ENCODE measurements at places on chromosomes 6 and 20.
A peak's percentile ranks its signal among the peaks of the same experiment; 100 is the strongest.

DNA sequence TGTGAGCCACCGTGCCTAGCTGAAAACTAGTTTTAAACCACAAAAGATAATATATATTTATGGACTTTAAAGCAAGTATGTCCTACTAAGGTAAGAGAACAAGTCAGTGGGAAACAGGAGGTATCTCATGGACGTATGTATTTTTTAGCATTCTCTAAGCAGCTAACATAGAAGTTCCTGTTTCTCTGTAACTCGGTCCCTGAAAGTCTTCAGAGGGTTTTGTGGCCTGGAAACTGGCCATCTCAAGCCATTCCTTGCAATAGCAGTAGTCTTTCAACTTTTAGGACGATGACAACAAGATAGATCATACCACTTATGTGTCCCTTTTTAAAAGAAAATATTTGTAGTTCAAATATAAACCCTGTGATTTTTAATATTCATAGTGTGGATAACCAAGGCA is 95.6 kb upstream of the RALGAPA2 start:
- DNase-seq, result no peak

- no peak for DNase-seq
Measured at GRCh38 chr6:149254253-149254652, 63.3 kb upstream of the TAB2 start.

DNA sequence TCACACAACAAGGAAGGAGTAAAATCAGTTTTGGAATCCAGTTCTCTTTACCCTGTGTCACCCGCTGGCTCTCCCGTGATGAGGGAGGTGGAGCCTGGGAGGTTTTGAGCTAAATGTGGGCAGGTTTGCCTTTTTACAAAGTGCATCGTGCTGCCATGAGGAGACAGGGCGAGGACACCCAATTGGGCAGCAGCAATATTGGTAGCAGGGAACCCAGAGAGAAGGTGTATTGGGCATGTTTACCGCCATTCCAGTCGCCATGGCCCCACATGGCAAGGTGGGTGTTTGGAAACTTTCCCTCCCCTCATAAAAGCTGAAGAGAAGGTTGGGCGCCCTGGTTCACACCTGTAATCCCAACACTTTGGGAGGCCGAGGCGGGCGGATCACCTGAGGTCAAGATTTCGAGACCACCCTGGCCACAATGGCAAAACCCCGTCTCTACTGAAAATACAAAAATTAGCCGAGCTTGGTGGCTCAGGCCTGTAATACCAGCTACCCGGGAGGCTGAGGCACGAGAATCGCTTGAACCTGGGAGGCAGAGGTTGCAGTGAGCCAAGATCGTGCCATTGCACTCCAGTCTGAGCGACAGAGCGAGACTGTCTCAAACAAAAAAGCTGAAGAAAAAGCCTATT is 3.5 kb upstream of the UBE2V1 start:
- no peak for DNase-seq

- no peak for DNase-seq
Measured at GRCh38 chr6:27785294-27785693, 126.9 kb downstream of the OR2B2 start.

- DNase-seq, result no peak
Measured at GRCh38 chr20:24977797-24978196, 14.8 kb downstream of the APMAP start.

DNA sequence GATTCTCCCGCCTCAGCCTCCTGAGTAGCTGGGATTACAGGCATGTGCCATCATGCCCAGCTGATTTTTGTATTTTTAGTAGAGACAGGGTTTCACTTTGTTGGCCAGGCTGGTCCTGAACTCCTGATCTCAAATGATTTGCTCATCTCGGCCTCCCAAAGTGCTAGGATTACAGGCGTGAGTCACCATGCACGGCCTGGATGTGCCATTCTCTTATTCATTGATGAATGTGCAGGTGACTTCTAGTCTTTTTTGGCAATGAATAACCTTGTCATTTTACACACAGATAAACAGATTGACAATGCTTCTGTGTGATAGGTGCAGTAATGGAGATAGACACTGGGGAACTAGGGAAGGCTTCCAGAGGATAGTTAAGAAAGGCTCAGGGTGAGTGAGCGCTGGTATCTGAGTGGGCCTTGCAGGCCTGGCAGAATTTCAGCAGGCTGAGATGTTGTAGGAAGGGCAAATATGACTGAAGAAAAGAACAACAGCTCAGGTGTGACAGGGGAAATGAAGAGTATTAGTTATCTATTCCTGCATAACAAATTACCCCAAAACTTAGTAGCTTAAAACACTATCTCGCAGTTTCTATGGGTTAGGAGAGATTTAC is 23.3 kb downstream of the PPARD start:
- DNase-seq, result no peak

- no peak for DNase-seq
Measured at GRCh38 chr20:3434232-3434631, 26.8 kb upstream of the DNAAF9 start.

DNA sequence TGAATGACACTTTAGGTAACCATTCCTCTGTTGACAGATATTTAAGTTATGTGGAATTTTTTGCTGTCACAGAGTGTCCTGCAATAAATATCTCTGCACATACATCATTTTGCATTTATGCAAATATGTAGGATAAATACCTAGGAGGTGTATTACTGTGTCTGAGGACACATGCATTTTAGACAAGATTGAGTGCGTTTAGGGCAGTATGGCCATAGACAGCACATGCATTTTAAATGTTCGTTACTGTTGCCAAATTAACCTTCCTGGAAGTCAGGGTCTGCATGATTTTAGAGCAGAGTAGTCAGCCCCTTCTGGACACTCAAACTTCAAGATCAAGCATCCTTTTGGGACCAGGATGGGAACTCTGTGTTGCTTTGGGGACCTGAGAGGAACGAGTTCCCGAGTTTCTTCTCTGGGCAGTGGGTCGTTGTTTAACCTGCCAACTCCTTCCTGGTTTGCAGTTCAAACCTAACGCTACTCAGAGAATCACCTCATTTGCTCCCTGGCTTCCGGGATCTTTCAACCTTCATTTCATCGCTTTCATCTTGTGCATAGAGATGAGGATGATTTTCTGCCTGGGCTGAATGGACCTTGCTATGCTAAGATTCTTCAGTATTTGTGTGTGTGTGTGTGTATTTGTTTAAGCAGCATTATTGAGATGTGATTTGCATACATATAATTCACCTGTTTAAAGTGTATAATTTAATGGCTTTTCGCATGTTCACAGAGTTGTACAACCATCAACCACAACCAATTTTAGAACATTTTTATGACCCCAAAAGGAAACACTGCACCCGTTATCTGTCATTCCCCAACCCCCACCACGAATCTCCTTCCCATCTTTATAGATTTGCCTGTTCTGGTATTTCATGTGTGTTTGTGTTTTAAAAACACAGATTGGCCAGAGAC is 9.8 kb downstream of the BCAS4 start:
- no peak for DNase-seq

DNA sequence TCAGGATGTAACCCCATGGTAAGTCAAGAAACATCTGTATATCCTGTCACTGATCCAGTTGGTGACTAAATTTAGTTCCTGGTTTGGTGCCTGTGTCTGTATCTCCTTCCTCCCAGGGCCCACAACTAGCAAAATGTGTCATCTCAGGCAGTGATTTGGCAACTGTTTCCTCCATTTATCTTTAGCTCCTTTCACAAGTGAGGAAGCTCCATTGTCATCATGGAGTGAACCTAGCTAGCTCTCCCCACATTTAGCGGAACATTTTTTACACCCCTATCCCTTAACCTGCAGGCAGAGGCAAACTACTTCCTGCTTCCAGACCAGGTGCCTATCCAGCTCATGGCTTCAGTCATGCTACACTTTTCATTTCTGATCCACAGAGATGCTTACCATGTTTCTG is 99.5 kb downstream of the IPCEF1 start:
- DNase-seq, result no peak

DNA sequence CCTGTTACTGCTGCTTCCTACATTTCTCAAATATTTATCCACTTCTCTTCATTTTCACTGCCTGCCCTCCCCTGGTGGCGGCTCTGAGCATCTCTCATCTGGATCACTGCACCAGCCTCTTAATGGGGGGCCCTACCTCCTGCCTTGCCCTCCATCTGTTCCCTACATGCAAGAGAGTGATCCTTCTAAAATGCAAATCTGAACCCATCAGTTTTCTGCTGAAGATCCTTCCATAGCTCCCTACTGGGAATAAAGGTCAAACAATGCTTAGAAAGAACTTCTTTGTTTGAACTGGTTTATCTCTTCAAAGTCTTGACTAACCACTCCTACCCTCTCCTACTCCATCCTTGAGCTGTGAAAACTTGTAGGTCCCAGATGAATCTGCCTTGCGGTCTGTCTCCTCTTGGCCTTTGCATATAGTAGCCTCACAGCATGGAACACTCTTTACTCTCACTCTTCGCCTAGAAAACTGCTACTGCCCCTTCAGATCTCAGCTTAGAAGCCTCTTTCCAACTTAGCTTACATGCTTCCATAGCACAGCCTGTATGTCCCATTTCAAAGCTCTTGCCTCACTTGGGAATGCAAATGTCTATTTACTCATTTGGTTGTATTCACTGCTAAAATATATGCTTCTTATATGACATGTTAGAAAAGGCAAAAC is 119.3 kb downstream of the QRSL1 start:
- DNase-seq, result no peak

GRCh38 chr20:53905019-53905819 is 165.2 kb downstream of the BCAS1 start:
- DNase-seq, result no peak

DNA sequence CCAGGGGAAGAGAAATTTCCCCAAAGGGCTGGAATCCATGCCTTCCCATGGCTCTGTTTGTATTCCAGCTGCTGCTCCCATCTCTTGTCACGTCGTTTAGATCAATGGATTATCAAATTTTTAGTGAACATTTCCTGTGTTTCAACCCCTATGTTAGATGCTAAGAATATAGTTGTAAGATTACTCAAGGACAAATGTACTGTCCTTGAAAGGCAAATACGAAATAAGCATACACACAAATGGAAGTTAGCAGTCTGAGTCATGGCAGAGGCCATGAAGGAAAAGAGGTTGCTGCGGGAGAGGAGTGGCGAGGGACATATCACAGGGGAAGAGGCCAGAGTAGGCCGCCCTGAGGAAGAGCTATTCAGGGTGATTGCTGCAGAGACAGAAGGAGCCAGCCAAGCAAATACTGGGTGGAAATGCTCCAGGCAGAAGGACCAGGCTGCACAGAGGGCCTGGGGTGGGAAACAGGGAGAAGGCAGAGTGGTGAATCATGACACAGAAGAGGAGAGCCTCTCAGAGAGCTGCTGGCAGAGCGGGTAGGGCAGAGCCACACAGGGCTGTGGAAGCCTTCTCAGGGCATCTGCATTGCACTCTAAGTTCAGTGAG is 219.2 kb upstream of the LRFN2 start:
- no peak for DNase-seq

DNA sequence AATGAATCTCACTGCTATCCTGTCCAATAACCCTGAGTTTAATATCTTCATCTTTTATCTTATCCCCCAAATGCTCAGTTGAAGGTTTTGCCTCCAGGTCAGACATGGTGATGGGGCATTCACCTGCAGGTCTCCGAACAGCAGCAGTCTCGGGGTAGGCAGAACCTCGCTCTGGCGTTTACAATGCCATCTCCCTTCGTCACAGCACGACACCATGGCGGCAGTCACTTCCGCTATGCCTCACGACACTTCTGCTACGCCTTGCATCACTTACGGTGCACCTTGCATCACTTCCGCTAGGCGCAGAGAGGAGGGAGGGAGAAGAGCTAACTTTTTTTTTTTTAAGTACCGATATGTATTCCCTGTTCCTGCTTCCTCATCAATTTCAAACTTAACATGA is 194.9 kb downstream of the BCAS1 start:
- no peak for DNase-seq

DNA sequence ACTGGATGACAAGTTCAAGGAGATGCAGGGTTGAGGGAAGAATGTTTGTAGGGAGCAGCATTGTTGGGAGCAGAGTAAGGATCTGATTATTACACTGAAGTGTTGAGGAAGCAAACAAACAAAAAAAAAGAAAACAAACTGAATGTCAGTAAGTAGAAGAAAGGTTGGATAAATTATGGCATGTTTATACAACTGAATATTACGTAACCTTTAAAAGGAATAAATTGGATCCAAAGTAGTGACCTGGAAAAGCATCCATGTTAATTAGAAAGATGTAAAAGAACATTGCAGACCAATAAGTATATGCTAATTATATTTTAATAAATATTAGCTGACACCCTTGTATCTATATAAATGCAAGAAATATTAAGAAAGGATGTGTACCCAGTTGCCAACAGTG is 12.8 kb upstream of the TSPYL1 start:
- no peak for DNase-seq

DNA sequence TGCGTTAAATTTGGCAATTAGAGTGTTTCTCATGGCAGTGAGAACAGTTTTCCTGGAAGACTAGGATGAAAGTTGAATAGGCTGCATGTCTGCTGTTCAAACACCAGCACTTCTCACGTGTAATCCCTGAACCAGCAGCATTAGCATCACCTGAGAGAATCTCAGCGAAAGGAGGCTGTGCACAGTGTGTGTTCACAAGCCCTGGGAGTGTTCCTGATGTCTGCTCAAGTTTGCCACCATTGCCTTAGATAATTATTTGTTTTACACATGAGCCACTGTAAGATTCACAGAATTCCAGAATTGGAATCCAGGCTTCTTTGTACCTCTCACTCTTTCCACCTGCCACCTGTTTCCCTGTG is 117.3 kb downstream of the JARID2 start:
- no peak for DNase-seq

GRCh38 chr6:52050051-52050405 is 37.4 kb downstream of the PKHD1 start:
- no peak for DNase-seq

DNA sequence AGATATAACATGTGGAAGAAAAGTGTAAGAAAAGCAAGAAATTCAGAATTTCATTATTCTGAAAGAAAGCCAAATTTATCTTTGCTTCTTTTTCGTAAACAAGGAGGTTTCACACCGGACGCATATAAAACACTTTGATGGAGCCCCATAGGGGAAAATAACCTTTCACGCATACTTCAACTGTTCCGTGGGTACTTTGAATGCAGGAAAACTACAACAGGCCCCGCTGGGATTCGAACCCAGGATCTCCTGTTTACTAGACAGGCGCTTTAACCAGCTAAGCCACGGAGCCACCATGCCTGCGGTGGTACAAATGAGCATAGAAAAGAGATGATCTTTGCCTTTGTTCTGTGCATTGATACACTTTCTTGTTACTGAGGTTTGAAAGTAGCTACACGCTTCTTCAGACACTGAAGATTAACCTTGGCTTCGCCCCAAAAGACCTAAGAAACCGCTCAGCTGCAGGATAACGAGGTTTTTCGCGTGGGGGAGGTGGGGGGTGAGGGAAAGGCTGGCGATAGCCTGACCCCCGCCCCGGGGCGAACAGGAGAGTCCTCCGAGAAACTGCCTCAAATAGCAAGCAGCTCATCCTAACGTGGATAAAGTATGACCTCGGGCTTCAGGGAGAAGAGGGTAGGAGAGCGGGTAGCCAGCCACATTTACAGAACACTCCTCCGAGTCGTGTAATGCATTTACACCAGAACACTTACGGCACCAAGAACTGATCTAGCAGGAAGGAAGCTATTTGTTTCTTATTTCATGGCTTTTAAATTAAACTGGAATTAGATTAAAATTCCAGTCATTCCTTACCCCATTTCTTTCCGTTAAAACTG is 5.3 kb upstream of the HMGN4 start:
- DNase-seq, result peak; percentile 73

Measured in HTR-8/SVneo (cell line).